Stimulated activated CD8-positive, alpha-beta memory T cell treated with anti-CD3 and anti-CD28 coated beads, Interleukin-15, amount 100 ng/mL, for 4 hours (primary cell): ENCODE measurements at places on chromosomes 7 and 10.
A peak's percentile ranks its signal among the peaks of the same experiment; 100 is the strongest.

- no peak for DNase-seq
Observed at GRCh38 chr7:90982228-90982627, 282.0 kb upstream of the FZD1 start.

DNA sequence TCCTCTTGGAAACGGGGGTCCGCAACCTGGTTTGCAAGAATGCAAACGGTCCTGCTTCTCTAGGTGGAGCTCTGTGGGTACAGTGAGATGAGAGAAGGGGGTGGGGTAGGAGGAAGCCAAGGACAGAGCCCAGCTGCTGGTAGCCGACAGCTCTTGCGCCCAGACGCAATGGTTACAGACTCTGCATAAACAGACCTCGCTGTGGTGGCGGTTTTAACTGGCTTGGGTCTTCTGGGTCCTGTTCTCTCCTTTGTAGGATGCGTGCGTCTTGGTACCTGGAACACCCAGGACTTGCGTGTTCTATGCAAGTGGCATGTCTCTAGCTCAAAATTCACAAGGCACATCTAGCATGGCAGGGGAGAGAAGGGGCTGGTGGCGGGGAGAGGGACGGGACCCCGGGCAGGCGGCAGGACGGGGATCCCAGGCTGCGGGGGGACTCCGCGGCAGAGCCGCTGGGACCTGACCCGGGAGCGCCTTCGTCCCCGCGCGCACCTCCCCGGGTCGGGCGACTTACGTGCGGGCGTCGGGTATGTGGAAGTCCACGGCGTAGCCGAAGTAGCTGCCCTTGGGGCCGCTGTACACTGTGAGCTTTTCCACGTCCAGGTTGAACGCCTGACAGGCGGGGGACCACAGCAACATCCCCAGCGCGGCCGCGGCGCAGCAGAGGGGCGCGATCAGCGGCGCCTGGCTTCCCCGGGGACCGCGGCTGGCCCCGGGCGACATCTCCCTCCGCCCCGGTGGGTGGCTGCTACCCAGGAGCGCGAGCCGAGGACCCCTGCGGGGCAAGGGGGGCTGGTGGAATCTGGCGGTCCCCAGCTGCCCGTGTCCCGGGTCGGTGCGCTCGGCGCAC is 448 bp downstream of the ITGA8 start:
- DNase-seq, result no peak

GRCh38 chr10:97037365-97038361 is 148.1 kb downstream of the SLIT1 start:
- DNase-seq, result peak; percentile 41

GRCh38 chr10:79308969-79309665 is 38.2 kb upstream of the PPIF start:
- DNase-seq, result no peak

GRCh38 chr10:101609481-101609880 is 21.4 kb downstream of the DPCD start:
- no peak for DNase-seq

DNA sequence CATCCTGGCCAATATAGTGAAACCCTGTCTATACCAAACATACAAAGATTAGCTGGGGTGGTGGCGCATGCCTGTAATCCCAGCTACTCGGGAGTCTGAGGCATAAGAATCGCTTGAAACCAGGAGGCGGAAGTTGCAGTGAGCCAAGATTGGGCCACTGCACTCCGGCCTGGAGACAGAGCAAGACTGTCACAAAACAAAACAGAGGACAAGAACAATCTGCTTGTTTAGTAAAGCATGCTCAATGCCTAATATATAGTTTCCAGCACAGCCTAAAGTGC is 1.8 kb upstream of the SEC24C start:
- no peak for DNase-seq

DNA sequence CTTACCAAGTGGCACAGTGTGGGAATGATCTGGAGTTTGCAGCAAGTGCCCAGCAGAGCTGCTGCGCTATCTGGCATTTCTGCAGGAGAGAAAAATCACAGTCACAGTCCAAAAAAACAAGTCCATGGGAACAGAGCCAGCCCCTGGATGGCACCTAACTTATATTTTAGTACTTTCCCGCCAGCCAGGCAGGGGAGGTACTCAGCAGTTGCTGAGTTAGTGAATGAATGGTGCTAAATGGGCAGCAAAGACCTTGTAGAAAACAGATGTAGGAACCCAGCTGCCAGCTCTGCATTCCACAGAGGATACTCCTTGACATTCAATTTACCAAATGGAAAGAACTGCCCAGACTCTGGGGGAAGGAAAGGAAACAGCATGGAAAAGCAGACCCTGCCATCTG is 54.5 kb downstream of the GSDME start:
- no peak for DNase-seq

GRCh38 chr7:110669410-110669809 is 421.5 kb upstream of the LRRN3 start:
- no peak for DNase-seq

- DNase-seq, result no peak
Observed at GRCh38 chr10:87579563-87579962, 74.9 kb downstream of the MINPP1 start.

GRCh38 chr10:51758366-51758765 is 59.0 kb upstream of the CSTF2T start:
- no peak for DNase-seq

- no peak for DNase-seq
Observed at GRCh38 chr10:76946270-76946669, 691.3 kb downstream of the KCNMA1 start.

DNA sequence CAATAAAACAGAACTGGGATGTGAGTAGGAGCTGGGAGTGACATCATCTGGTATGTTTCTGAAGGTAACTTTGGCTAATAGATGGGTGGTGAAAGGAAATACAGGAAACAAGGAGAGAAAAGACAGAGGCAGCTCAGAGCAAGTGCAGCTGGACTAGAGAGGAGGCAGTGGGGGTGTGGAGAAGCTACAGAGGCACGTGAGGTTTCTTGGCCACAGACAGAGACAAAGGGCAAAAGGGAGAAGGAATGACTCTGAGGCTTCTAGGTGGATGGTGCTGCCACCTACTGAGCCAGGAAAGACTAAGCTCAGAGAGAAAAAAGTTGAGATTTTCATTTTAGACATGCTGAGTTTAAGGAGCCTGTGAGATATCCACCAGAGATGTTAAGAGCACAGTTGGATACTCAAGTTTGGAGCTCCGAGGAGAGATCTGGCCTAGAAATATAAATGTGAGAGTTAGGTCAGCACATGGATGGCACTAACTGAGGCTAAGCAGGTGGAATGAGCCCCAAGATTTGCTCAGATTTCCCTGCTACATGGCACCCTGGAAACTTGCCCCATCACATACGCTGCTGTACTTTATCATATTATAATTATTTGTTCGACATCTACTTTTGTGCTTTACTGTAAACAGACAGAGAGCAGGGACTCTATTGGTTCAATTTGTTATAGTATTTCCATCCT is 293.0 kb upstream of the IMMP2L start:
- DNase-seq, result no peak

- no peak for DNase-seq
Observed at GRCh38 chr7:137546671-137547070, 203.1 kb upstream of the PTN start.

- DNase-seq, result no peak
Observed at GRCh38 chr7:157871681-157872080, 534.9 kb downstream of the DNAJB6 start.

DNA sequence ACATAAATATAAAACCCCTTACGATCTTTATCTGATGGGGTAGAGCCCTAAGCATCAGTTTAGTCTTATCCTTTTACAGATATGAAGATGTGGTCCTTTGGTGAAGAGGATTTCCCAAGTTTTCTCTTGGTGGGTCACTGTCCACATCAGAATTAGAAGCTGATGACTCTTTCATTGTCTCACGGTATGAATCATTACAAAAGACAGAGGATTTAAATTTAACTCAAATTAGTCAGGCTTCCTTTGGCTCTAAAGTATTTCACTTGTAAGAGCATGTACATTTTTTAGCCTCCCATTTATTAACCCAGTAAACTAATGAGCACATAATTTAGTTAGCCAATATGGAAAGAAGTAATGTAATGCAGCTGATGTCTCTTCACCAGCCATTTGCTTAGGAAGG is 49.9 kb upstream of the TMEM26 start:
- no peak for DNase-seq

DNA sequence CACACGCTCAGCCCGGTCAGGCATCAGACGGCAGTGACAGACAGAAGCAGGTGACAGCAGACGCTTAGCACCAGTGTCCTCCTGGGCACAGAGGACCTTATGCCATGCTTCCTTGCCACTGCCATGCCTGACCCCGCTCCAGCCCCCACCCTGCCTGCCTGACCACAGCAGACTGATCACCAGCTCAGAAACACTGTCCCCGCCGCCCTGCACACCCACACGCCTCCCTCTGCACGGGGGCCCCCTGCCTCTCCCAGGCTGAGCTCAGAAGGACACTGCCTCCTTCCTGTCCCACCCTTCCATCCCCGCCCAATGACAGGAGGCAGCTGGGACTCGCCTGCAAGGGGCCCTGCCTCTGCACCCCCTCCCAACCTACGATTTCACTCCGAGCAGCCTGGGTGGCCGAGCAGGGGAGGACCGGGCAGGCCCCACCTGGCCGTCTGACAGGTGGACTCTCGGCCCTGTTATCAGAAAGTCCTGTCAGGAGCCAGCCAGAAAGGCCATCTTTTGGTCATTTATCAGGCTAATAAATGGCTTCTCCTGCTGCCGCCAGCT is 183.4 kb downstream of the ELFN1 start:
- no peak for DNase-seq

DNA sequence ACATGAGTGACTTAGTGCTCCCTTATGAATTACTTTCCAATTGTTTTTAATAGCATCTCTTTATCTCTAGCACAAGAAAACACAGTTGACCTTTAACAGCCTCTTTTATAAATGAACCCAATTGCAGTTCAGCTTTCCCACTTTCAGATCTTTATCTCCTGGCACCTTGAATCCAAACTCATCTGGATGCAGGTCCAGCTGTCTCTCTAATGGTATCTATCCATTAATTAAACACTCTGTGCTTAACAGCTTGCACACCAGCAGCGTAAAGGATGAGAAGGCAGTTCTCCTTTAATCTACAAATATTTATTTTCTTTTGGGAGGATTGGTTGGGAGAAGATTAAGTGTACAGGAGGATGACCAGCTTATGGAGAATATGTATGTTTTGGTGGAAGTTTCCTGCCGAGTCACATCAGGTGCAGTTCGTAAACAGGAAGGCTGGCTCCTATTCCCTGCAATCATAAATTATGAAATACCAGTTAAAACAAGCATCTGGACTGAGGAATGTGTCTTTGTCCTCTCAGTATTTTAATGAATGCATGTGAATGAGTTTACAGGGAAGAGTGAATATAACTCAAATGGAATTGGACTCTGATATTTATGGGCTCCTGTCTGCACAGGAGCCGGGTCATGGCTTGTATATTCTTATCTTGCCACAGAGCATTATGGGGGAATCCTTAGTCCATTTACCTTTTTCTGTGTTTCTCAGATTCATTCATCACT is 232.7 kb downstream of the PHF14 start:
- no peak for DNase-seq

DNA sequence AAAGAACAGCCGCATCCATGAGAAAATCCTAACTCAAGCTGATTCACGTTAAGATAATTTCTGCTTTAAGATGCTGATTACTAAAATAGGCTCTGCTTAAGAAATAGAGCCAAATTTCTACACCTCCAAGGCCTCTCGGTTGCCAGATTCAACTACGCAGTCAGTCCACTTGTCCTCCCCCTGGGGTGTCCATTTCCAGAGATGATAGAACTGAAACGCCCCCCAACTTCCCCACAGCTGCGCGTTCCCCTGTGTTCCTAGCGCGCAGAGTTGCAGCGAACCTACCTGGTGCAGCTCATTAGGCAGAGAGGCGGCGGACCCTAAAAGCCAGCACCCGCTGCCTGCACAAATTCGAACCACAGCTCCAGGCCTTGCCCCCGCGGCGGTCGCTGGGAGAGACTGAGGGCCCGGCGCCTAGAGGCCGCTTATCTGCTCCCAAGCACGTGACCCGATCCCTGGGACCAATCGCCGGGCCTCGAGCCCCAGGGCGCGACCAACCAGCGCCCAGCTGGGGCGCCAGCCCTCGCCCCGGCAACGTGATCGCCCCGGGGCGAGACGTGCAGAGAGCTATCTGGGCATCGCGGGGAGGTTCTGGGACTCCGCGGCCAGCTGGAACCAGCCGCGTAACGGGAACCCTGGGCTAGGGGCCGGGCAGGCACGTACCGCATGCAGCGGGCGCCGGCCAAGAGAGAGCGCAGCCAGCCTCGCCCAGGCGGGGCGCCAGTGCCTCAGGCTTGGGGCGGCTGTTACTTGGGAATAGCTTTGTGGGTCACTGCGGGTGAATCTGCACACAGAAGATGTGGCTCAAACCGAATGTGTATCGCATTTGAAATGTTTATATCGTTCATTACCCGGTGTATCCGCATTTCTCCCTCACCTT is at the start of gene PPP1R3C:
TSS of gene PPP1R3C (minus strand) at position 401 of the 880 bp plus-strand sequence. CDS start at position 299, 102 bp downstream.
- DNase-seq, result no peak

- no peak for DNase-seq
Observed at GRCh38 chr7:24492576-24492975, 80.7 kb upstream of the PALS2 start.

- no peak for DNase-seq
Observed at GRCh38 chr10:11899067-11899876, 76.1 kb downstream of the PROSER2 start.

- no peak for DNase-seq
Observed at GRCh38 chr10:133041101-133041500, 46.6 kb upstream of the ADGRA1 start.

- DNase-seq, result no peak
Observed at GRCh38 chr7:16813232-16813616, 8.4 kb upstream of the AGR2 start.

DNA sequence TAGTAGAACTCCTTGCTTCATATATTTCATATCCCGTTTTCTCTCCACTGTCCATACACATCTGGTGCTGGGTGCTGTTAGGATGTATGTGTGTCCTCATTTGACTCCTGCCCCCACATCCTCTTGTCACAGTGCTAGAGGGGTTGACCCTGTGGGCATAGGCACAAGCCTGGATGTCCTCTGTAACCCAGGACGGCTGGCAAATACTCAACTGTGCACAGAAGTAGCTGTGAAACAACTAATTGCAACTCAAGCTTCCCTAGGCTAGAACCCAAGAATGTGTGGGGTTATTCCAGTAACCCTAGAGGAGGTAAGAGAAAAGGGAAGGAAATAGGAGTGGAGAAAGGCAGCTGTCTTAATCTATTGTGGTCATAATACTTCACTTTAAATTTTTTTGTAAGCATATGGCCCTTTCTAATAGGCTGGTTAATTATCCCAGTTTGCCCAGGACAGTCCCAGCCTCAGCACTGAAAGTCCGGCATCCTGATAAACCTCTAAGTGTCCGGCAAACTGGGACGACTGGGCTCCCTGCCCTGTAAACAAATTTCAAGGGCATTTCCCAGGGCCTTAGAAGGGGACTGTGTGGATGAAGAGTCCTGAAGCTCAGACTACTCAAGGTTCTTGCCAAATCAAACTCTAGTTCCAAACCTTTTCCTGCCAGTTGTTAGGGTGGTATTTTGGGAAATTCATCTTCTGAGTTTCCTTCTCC is 283.2 kb upstream of the CELF2 start:
- DNase-seq, result no peak

DNA sequence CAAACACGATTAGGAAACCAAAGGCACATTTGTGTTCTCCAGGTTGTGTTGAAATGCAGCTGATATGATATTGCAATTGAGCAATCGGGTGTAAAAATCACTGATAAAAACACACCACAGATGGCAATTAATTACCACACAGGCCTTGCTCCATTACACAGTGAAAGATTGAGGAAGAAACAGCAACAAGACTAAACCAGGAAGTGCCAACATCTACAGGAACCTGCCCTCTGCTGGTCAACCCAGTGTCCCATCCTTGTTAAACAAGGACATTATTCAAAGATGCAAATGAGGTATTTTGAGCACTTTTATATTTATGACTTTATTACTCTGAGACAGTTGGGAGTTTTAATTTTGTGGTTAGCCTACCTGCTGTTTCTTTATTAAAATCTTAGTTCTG is 765.6 kb upstream of the GHITM start:
- no peak for DNase-seq
